ENCODE measurements at places on chromosomes 12 and 14.

DNA sequence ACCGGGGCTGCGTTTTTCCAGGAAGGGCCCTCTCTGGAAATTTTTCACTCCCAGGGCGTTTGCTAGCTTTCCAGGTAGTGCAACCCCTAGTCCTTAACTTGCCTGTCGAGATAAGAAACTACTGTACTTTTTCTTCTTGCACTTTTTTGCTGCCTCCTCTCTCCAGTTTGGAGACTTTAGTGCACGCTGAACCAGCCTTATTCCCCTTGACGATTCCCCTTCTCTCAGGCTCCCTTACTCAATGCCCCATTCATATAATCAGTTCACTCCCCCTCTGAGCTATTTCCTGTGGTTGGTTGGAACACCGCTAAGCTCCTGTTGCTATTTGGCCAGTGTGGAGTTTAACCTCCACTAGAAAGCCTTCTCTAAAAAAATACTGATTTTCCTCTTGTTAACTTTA is 682 bp downstream of the CREBL2 start:
- no peak for DNase-seq

GRCh38 chr14:61662437-61663311 is 32.6 kb upstream of the HIF1A start:
- DNase-seq: peak; percentile 53

DNA sequence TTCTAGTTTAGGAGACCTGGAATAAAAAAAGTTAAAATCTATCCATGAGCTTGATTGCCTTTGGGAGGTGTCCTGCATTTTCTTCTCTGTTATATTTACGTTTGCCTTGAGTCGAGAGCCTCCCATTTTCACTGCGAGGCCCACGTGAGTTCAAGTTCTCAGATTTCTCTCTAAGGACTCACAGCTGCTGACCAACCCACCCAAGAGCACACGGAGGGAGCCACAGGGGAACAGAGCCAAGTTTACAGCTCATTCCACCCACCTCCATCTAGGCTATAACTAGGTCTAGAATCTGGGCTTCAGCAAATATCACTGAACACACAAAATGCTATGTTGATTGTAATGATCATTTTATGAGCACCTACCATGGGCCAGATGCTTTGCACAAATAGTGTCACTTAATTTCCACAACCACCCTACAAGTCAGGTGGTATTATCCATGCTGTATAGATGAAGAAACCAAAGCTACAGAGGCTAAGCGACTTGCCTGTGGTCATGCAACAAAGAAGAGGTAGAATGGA is 16.7 kb downstream of the ALDH1L2 start:
- DNase-seq: no peak

- DNase-seq: no peak
These were observed 6.8 kb downstream of the ZFHX2 start for GRCh38 chr14:23544511-23545447.

DNA sequence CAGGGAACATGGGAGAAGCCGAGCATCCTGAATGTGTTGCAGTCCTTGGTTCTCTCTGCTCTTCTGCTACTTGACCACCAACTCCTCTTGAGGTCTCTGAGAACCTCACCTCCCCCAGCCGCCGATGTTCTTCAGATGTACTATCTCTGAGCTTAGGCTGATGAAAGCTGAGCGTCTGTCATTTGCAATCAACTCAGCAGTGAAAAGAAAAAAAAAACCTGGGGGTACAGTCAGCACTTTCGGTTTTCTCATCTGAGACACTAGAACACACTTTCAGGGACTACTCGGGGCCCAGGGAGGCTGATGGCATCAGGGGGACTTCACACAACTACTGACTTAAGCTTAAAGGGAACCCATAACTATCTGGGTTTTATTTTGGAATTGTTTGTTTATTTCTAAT is 9.6 kb upstream of the FLVCR2 start:
- DNase-seq: no peak

DNA sequence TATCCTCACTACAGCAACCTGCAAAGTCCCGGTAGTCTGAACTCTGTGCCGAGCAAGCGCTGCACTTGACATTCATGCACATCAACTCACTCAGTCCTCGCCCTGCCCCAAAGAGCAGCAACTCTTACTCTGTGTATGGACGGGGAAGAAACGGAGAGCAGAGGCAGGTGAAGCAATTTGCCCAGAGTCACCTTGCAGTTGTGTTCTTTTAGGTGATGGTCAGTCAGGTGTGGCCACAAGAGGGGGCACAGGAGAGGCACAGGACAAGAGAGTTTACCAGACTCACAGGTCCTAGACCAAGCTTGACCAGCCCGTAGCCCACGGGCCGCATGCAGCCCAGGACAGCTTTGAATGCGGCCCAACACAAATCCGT is 39.1 kb downstream of the TSPAN11 start:
- DNase-seq: no peak

DNA sequence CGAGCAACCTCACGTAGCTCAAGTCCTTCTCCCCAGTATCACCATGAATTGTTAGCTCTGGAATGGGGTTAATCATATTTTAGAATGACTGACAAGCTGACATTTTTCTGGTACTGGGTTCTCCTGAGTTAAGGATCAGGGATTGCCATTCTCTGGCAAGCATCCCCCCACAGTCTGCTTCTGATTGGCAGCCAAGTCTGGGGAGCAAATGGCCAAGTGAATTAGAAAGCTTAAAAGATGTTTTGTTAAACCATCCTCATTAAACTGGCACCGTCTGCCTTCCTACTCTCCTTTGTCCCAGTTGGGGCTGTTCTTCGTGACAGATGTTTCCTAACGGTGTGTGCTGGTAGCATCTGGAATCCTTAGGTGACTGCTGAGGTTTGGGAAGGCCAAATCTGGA is 17.2 kb upstream of the CISTR start:
- no peak for DNase-seq

GRCh38 chr12:62347922-62348650 is 87.9 kb downstream of the USP15 start:
- DNase-seq: no peak

DNA sequence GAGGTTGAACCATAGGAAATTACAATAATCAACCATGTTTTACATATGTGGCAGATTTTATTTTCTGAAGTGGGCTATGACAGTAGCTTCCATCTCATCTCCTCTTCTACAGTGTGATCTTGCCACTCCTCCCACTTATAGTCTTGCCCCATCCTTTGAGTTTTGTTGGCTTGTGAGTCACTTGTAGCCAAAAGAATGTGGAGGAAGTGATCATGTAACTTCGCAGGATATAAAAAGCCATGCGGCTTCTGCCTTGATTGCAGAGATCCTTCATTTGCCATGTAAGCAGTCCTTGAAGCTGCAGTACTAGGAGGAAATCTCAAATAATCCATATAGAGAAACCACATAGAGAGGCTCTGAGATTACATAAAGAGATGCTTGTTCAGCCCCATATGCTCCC is 13.7 kb upstream of the ZNF84 start:
- DNase-seq: no peak

DNA sequence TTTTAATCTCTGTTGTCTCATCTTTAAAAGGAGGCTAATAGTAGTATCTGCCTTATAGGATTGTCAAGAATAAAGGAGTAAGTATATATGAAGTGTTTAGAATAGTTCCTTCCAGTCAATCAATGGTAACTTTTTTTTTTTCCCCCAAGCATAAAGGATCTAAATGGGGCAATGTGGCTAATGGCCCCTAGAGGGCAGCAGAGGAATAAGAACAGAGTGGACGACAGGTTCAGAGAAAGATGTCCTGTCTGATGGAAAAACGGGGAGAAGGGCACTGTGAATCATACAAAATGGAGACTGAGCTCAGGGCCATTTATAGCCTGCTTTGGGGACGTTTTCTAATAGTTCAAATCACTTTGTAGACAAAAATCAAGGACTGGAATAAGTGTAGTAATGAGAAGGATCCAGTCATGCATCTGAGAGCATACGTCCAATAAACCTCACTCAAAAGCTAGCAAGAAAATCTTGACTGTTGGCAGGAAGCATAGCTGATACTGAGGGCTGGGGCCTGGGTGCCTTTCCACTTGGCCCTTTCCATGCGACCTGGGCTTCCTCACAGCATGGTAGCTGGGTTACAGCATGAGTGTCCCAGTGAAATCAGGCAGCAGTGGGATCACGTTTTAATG is 51.3 kb downstream of the IFNG-AS1 start:
- DNase-seq: peak; percentile 63

GRCh38 chr12:132727091-132727794 is 16.6 kb downstream of the PGAM5 start:
- DNase-seq: no peak

GRCh38 chr12:109727039-109727723 is 13.6 kb downstream of the FAM222A start:
- no peak for DNase-seq

Measured in stimulated activated CD8-positive, alpha-beta memory T cell treated with anti-CD3 and anti-CD28 coated beads, Interleukin-7, amount 100 ng/mL, for 4 hours (primary cell).